ENCODE measurements at places on chromosomes 6 and 20. TPM values are rescaled to one million over a fixed set of nuclear protein-coding genes. Genes with fewer than 3 reads are reported as not detected.

DNA sequence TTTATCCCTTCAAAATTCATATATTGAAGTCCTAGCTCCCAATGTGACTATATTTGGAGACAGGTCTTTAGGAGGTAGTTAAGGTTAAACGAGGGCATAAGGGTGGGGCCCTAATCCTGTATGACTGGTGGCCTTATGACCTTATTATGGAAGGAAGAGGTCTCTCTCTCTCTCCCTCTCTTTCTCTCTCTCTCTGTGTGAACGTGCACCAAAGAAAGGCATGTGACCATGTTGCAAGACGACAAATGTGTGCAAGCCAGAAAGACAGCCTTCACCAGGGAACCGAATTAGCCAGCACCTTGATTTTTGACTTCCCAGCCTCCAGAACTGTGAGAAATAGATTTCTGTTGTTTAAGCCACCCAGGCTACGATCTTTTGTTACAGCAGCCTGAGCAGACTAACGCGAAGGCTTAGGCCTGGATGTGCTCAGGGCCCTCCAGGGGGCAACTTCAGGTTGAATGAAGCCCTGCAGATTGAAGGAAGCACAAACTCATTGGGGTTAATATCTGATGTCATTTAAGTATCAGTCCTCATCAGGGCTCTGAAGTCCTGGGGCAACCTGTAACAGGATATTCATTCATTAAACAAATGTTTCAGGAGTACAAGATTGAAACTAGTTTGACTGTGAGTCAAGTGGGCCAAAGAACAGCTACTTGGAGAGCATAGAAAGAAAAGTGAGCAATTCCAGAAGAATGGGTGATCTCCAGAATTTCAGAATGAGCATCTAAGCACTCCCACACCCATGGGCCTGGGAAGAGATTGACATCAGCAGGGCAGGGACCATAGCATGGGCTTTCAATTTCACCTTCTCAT lies 157.4 kb upstream of the TNFAIP3 start:
- H3K4me1 ChIP-seq: peaks cover 77% of the 10 kb centered on the region
- no peaks in the 10 kb centered on the region for H3K27me3 ChIP-seq
- H3K4me3 ChIP-seq: no peak overlapping the region
- peak overlapping the region; percentile 61 for H3K27ac ChIP-seq

DNA sequence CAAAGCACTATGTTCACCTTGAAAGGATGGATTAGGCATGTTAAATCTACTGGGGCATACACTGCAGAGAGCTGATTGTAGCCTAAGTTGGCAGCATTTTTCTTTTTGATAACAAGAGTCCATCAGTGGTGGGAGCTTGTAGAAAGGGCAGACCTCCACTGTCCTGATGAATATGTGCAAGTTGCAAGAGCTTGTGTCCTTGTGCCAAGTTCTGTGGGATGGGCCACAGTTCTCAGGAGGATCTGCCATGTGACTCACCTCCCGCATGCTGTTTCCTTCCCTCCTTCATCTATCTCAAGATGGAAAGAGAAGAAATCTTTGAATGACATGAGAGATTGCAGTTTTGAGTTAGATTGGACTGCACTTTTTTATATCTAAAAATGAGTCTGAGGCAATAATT lies 58.3 kb upstream of the GGTLC1 start:
- H3K27ac ChIP-seq: peak overlapping the region; percentile 21
- no peak for DNase-seq
- no peaks in the 10 kb centered on the region for H3K27me3 ChIP-seq
- H3K4me3 ChIP-seq: no peak overlapping the region
- H3K4me1 ChIP-seq: peaks cover 62% of the 10 kb centered on the region

GRCh38 chr6:167349631-167350274 lies 24.9 kb downstream of the TTLL2 start:
- peak overlapping the region; percentile 77 for H3K27ac ChIP-seq
- no peaks in the 10 kb centered on the region for H3K36me3 ChIP-seq
- peak overlapping the region; percentile 79 for H3K4me3 ChIP-seq
- H3K27me3 ChIP-seq: peaks cover 43% of the 10 kb centered on the region
- DNase-seq: no peak
- peaks cover 15% of the 10 kb centered on the region for H3K4me1 ChIP-seq

DNA sequence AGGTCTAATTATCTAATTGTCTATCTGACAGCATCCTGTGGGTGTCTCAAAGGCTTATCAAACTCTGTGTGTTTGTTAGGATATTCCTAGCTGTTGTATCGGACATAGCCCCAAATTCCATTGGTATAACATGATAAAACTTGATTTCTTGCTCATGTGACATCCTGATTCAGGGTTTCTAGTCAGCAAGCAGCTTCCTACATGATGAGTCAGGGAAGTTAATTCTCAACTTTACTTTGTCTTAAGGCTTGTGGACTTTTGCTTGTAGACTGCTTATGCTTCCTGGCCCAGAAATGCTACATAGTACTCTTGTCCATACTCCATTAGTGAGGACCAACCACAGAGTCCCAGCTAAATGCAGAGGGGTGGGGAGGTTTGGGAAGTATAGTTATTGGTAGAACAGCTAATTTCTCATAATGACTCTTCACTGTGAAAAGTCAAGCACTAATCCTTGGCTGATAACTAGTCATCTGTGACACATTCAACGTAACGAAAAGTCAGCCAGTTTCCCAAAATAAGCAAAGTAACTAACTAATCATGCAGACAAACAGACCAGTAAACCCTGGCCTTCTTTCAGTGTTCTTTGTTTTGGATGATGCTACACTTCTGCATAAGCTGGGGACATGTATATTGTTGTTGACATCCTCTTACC lies 25.8 kb downstream of the NKAIN2 start:
- H3K4me1 ChIP-seq: no peaks in the 10 kb centered on the region
- H3K4me3 ChIP-seq: no peak overlapping the region
- DNase-seq: no peak
- H3K27me3 ChIP-seq: no peaks in the 10 kb centered on the region
- H3K27ac ChIP-seq: no peak overlapping the region
- H3K36me3 ChIP-seq: no peaks in the 10 kb centered on the region

DNA sequence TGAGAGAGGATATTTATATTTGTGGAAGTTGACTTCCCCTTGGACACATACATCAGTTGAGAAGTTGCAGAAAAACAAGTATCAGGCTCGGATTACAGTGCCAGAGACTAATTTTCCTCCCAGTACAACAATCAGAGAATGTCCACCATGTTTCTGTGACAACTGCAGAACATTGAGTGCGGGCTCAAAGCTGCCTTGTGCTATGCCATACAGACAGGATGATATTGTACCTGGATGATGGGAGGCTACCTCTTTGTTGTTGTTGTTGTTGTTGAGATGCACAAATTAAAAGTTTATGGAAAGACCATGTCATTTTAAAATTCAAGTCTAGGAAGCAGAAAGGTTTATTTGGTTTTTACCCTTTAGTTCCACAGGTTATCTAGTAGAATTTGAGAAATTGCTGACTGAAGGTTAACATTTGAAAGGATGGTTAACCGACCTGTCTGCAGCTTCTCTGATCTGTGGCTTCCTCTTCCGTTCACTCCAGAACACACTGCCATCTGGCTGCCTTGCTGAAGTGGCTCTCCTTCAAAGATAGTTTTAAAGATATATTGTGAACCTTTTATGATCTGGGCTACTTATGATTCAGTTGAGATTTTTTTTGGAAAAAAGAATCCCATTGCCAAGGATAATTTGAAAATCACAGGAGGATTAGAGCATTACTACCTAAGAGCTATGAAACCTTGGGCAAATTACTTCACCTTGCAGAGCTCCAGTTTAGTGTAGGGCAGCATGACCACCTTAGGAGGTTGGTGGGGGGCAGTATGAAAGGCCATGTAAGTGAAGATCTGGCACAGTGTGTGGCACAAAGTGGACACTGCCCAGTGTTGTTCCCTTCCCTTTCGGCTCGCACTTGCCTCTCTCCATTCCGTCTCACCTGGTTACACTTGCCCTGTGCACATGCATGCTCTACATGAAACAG lies 15.9 kb downstream of the TMEM200A start:
- peak overlapping the region; percentile 13 for H3K27ac ChIP-seq
- H3K27me3 ChIP-seq: peaks cover 12% of the 10 kb centered on the region
- DNase-seq: peak; percentile 20
- H3K36me3 ChIP-seq: peaks cover 6% of the 10 kb centered on the region
- H3K4me3 ChIP-seq: no peak overlapping the region
- peaks cover 23% of the 10 kb centered on the region for H3K4me1 ChIP-seq

IMPG1 gene
- total RNA-seq: not detected

NRSN1 gene
- total RNA-seq: not detected

Measured in activated T-helper 2 cell treated with anti-CD3 and anti-CD28 coated beads, Interferon-gamma antibody, Interleukin-2, Interleukin-4, amounts not matched to agents 10 μg/mL and 5 μg/mL and 100 μg/mL, durations not matched to agents 14 hours and 24 hours and 36 hours (primary cell).